NCI-H1092 (cell line): ENCODE measurements at places on chromosomes 5 and 9.

GRCh38 chr5:98349251-98349989 is 424.0 kb upstream of the RGMB start:
- DNase-seq, result no peak

- no peak for DNase-seq
Measured at GRCh38 chr9:88791105-88791805, 200.0 kb upstream of the S1PR3 start.

GRCh38 chr5:134608555-134608954 is 24.1 kb downstream of the SAR1B start:
- DNase-seq, result no peak

- DNase-seq, result no peak
Measured at GRCh38 chr5:95487880-95488279, 66.9 kb downstream of the SKIC3 start.

DNA sequence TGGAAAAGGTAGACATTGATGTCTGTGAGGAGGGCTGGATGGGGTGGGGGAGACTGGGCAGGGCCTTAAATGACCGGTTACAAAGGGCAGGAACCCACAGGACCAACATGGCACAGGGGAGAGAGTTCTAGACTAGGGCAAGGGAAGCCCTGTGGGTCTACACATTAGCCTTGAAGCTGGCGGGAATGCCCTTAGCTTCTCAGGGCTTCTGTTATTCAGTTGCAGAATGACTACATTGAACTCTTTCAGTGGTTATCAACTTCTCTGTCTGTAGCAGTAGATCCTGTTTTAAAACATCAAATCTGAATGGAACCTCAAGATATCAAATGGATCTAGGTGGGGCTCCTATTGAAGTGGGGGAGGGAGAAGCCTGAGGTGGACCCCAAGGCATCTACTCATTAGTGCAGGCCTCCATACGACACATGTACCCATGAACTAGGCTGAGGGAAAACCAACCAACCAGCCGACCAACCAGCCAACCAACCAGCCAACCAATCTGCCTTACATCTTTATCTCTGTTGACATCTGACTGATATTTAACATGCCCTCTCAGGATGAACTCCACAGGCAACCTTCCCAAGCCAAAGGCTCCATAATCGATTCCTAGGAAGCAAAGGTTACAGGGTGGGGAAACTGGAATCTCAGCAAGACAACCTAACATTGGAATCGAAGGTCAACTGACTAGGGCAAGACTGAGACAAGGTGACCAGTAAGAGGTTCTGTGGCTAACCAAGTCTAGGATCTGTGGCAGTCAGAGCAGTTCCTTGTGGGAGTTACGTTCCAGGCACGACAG is 48.3 kb downstream of the DAP start:
- no peak for DNase-seq

- no peak for DNase-seq
Measured at GRCh38 chr5:138985256-138985655, 110.1 kb upstream of the LRRTM2 start.

GRCh38 chr9:79390781-79391770 is 180.7 kb upstream of the TLE4 start:
- DNase-seq, result no peak

DNA sequence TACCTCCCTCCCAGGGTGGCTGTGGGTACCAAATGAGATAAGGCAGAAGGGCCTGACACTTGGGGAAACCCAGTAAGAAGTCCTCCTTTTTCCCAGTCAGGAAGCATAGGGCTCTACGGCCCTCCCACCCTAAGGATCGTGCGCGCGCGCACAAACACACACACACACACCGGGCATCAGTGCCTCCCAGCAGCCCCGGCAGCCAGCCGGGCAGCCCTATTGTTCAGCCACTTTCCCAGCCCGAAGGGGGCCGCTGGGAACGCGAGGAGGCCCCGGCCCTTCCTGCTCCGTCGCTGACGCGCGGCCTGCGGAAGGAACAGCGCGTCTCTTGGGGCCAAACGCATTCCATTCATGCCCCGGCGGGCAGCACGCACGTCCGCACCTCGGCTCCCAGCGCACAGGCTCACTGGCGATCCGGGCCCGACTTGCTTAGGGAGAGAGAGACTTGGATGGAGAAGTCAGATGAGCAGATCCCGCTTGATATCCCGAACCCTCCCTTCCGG is 22.6 kb downstream of the DUSP1 start:
- no peak for DNase-seq

DNA sequence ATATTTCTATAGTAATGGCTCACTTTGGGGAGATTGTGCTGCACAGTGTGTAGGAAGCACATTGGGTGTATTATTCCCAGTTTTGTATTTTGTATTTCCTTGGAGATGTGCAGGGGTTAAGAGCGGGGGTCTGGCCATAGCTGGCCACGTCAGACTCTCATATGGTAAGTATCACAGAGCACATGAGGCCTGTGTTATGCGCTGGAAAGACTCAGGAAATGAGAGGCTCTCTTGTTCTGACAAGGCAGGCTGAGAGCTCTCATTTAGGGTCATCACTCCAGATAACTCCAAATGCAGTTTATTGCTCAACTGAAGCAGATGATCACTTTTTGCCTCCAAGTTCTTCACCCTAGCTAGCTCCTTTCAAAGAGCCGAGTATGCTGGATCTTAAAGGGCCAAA is 205.7 kb downstream of the NTRK2 start:
- no peak for DNase-seq

- no peak for DNase-seq
Measured at GRCh38 chr9:114769624-114770023, 36.2 kb downstream of the TNFSF15 start.

- no peak for DNase-seq
Measured at GRCh38 chr5:8288334-8288733, 419.4 kb downstream of the MTRR start.

DNA sequence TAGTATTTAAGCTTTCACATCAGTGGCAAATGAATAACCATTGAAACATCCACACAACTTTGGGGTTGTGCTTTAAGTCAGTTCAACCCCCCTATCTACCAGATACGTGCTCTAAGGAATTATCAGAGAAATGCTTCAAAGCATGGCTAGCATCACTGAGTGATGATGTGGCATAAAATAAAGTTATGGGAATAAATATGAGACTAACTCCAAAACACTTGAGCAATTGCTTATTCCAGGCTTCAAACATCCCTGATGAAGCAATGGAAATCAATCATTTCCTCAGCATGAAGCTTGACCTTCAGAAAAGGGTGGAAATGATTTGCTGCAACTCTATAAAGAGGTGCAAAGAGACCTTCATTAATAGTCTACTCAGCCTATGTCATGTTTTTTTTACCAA is 292.0 kb upstream of the SMC2 start:
- no peak for DNase-seq

GRCh38 chr5:147075187-147075586 is 159.6 kb upstream of the STK32A start:
- DNase-seq, result no peak

GRCh38 chr5:1279443-1280151 is 15.3 kb downstream of the TERT start:
- no peak for DNase-seq

DNA sequence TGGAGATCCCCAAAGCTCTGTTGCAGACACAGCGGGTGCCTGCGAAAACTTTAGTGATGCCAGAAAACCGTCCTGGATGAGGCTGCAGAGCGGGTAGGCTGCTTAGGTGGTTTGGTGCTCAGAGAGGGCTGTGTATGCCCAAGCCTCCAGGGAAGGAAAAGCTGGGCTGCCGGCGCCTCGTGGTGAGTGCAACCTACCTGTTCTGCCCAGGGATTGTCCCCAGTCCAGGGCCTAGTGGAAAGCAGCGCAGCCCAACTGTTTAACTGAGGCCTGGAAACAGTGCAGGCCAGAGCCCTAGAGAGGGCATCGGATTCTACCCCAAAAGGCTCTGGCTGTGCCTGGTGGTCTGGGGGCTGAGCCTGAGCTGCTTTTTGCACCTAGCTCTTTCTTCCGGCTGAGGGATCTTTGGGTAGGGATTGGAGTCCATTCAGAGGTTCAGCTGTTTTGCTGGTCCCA is 2.8 kb downstream of the LMX1B start:
- no peak for DNase-seq

DNA sequence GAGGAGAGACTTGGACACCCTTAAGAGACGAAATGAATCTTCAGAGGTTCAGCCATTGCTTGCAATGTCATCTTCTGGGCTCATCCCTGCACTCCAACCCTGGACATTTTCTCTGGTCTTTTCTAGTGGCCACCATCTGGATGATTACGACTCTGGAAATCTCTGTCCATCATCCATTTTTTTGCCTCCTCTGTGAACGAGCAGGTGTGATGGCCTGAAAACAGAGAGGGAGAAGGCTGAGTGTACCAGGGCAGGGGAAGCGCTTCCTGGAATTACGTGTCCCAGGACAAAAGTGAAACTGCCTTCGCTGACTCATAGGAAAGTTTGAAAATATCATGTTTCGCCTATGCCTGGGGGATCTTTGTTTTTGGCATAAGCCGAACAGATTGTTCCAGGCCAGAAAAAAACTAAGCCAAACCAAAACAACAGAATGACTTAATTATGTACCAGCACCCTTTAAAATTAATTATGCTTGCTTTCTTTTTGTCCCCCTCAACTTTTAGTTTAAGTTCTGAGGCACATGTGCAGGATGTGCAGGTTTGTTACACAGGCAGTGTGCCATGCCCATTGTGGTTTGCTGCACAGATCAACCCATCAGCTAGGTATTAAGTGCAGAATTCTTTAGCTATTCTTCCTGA is 31.9 kb downstream of the ANKRD33B start:
- DNase-seq, result no peak

DNA sequence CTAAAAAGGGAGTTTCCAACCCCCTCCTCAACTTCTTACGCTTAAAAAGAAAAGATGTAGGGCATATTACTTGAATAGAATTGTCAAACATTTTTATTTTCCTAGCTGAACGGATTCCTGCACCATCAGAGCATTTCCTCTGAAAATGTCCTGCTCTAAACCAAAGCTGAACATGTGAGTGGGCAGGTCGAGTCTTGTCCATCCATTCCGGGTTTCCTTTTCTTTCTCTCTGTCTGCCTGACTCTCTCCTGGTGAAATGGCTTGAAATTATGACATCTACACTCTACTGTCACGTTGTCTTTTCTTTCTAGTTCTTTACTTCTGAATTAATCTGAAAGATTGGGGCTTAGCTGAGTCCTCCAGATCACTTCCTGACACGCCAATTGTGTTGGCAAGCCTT is 39.2 kb upstream of the PTPN3 start:
- no peak for DNase-seq

DNA sequence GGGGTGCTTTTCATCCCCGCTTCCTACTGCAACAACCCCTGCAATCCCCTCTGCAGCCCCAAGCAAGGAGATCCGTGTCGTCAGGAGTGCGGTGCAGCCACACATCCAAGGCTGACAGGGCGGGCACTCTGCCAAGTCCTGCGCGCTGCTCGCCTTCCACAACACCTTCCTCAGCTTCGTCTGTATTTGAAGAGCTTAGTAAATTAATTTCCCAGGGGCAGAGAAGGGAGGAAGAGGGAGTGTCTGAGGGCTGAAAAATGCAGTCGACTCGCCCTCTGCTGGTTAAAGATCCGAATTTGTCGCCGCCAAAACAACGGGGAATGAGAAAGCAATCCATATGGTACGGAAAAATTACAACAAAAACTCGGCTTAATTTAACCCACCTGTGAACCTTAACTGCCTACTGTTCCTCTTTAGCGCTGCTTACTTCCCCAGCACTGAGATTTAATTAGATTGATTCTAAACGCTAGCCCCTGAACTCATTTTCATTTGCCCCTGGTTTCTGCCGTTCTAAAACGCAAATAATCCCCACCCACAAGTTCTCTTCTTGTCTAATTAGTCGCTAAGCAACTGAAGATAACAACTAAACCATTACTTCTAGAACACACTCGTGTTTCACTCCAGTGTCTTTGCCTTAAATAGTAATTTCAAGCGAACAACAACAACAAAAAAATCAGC is 10.9 kb upstream of the PCDHB1 start:
- peak; percentile 56 for DNase-seq

- DNase-seq, result peak; percentile 93
Measured at GRCh38 chr5:90558344-90559192, at the start of gene ADGRV1. Gene ADGRV1 (plus strand): TSS chr5:90558797. CDS start chr5:90558896, 99 bp downstream.

- DNase-seq, result no peak
Measured at GRCh38 chr5:98813755-98814154, 40.3 kb downstream of the RGMB start.

GRCh38 chr9:36164989-36165388 is 4.2 kb upstream of the CCIN start:
- no peak for DNase-seq

GRCh38 chr5:74441616-74442015 is 198.9 kb downstream of the ENC1 start:
- no peak for DNase-seq

DNA sequence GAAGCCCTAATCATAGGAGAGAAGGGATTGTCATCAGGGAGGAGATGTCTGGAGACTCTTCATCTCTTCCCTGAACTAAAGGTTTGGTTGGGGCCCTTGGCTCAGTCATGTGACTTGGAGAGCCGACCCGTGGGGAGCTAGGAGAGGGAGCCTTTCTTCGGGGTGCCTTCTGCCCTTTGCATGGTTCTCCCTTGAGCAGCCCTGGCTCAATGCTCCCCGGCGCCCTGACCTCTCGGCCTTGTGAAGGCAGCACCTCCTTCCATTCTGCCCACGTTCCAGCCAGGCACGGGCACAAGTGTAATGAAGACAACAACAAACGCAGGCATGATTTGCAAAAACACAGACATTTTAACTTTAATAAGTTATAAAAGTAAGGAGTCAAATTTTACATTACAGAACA is 50.4 kb downstream of the ZNF354C start:
- no peak for DNase-seq

GRCh38 chr5:96219580-96220281 is 213.3 kb downstream of the PCSK1 start:
- DNase-seq, result no peak

GRCh38 chr5:112906637-112907036 is 15.4 kb downstream of the REEP5 start:
- no peak for DNase-seq

DNA sequence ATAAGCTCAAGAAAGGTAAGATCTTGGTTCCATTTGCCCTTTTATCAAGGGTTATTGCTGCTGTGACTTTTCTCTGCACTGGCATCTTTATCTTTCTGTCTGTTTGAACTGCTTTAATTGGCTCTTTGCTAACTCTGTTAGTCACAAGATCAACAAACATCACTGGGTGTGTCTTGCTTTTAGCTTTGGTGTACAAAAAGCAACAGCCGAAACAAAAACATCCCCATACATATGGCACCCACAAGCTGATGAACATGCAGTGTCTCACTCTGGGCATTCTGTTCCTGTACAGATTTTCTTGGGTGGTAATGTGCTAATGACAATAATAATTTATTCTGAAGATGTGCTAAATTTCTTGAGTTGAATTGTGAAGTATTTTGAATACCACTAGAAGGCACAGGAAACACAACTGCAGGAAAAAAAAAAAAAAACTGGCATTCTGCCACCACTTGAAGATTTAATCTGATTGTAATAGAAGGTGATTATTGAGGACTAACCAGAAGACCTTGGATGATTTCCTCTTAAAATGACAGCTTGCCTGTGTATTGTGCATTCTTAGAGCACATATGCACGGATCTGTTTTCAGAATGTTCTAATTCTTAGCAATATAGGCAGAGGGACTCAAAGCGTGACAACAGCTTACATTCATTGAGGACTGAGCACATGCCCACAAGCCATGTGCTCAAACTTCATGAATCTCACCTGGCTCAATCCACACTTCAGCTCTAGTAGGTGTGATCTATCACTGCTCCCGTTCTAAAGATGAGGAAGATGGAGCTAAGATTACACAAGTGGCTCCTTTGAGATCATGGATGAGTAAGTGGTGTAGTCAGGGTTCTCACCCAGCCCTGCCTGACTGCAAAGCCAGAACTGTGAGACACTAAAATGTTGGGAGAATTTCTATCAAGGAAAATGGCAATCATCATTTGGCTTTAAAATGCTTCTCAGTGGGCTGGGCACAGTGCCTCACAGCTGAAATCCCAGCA is 96.4 kb downstream of the EBF1 start:
- no peak for DNase-seq

- DNase-seq, result no peak
Measured at GRCh38 chr5:114311281-114311680, 50.6 kb upstream of the KCNN2 start.
